ENCODE measurements at places on chromosomes 5 and 9. TPM values are rescaled to one million over a fixed set of nuclear protein-coding genes. Genes with fewer than 3 reads are reported as not detected.

DNA sequence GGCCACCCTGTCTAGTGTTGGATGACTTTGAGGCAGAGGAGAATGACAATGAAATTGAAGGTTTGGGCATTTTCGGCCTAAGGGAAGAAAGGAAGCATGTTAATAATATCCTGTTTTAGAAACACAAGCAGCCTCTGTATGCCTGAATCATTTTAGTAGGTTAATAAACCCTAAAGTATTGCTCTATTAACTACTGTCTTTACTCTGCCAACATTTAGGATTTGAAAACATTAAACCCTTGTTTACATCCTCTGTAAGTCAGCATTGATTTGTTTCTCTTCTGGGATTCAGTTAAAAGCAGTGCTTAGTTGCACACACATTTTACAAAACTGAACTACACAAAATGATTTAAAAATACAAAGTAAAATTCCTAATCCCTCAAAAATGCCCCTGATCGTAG lies 358.9 kb downstream of the ARRDC3 start:
- H3K27ac ChIP-seq: no peak overlapping the region
- H3K4me3 ChIP-seq: no peak overlapping the region
- no peaks in the 10 kb centered on the region for H3K4me1 ChIP-seq
- H3K36me3 ChIP-seq: no peaks in the 10 kb centered on the region
- H3K27me3 ChIP-seq: peaks cover 13% of the 10 kb centered on the region
- DNase-seq: no peak

GRCh38 chr9:129869585-129870501 lies 34.6 kb downstream of the USP20 start:
- H3K36me3 ChIP-seq: peaks cover 2% of the 10 kb centered on the region
- DNase-seq: no peak
- peak overlapping the region; percentile 62 for H3K27ac ChIP-seq
- H3K4me1 ChIP-seq: peaks cover 42% of the 10 kb centered on the region

- H3K27ac ChIP-seq: no peak overlapping the region
- H3K4me3 ChIP-seq: no peak overlapping the region
- no peaks in the 10 kb centered on the region for H3K36me3 ChIP-seq
- DNase-seq: no peak
Observed at GRCh38 chr9:18437315-18438201, 36.4 kb upstream of the ADAMTSL1 start.

DNA sequence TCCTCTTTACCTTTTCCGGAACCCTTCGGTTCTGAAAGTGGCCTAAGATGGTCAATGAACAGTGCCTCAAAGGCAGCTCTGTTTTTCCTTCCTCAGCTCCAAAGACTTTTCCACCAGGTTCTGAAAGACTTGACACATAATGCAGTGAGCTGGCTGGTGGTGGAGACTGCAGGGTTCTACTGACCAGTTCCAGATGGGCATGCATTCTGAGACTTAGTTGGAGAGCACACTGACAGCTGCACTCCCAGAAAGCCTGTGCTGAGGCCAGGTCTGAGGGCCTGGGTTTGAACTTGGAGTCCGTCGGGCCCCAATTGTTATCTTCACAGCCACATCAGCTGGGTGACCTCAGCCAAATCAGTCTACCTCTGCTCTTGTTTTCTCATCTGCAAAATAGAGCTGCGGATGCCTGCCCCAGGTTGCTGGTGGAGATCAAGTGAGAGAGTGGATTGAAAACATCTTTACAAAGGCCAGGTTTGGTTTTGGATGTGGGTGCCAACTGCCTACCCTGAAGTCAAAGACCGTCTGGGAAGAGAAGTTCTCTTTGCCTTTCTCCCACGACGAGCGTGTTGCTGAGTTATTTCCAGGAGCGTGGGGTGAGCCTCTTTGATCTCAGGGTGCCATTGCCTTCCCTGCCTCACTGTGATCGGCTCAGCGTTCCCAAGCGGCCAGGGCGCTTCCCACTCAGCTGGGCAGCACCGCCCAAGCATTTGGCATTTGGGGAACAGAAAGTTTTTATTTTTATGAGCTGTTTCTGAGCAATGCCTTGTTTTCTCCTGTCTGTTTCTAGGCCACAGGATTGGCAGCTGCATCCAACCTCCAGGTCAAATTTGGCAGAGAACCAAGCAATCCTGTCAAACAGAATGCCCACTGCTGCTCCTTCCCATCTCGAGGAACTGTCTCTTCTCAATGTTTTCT lies 54.9 kb downstream of the RAD23B start:
- H3K27ac ChIP-seq: peak overlapping the region; percentile 71
- DNase-seq: no peak
- H3K4me3 ChIP-seq: no peak overlapping the region

GRCh38 chr5:16464664-16465543 lies 696 bp downstream of the ZNF622 start:
- H3K4me1 ChIP-seq: peaks cover 88% of the 10 kb centered on the region
- no peaks in the 10 kb centered on the region for H3K27me3 ChIP-seq
- H3K27ac ChIP-seq: peak overlapping the region; percentile 97
- H3K36me3 ChIP-seq: peaks cover 37% of the 10 kb centered on the region

DNA sequence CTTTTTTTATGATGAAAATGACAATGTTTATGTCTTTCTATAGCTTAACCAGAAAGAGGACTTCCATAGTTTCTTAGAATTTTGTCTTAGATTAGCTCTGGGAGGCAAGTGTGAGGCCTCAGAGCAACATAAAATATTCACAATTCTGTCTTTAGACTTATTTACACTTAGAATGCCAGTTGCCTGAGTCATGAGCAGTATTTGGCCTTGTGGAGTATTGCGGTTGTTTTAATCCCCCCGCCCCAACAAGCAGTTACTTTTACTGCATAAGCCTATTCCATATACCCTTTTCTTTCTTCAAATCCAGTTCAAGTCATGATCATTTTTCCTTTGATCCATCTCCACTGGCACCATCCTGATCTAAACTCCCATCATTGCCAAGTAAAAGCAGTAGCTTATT lies 198.0 kb upstream of the EGFLAM start:
- H3K27me3 ChIP-seq: no peaks in the 10 kb centered on the region
- no peaks in the 10 kb centered on the region for H3K36me3 ChIP-seq
- H3K4me3 ChIP-seq: no peak overlapping the region
- no peaks in the 10 kb centered on the region for H3K4me1 ChIP-seq

GRCh38 chr9:38181232-38181631 lies 112.2 kb upstream of the SHB start:
- no peaks in the 10 kb centered on the region for H3K36me3 ChIP-seq
- no peak overlapping the region for H3K27ac ChIP-seq
- peaks cover 2% of the 10 kb centered on the region for H3K4me1 ChIP-seq
- no peak overlapping the region for H3K4me3 ChIP-seq
- no peak for DNase-seq

GRCh38 chr9:6758498-6759184 lies 868 bp downstream of the KDM4C start:
- peak; percentile 71 for DNase-seq
- H3K4me1 ChIP-seq: peaks cover 29% of the 10 kb centered on the region
- no peaks in the 10 kb centered on the region for H3K27me3 ChIP-seq
- H3K36me3 ChIP-seq: peaks cover 5% of the 10 kb centered on the region
- peak overlapping the region; percentile 96 for H3K4me3 ChIP-seq

Gene PCDHGA2
- not detected for total RNA-seq

Gene FREM1
- total RNA-seq: not detected

Gene FBN2
- total RNA-seq: not detected

Gene GRXCR2
- total RNA-seq: not detected
